Epithelial cell of prostate (primary cell): ENCODE measurements at places on chromosomes 2 and 18.

- no peak for DNase-seq
Measured at GRCh38 chr2:127157114-127157513, 50.2 kb upstream of the BIN1 start.

GRCh38 chr2:238174701-238175100 lies 15.9 kb downstream of the ERFE start:
- DNase-seq: peak; percentile 34

- no peak for DNase-seq
Measured at GRCh38 chr18:50559752-50560680, at the start of gene MAPK4. MAPK4 (plus strand) TSS chr18:50560087; CDS start chr18:50663959, 103,872 bp downstream.

- no peak for DNase-seq
Measured at GRCh38 chr2:101341901-101342624, 33.6 kb upstream of the RNF149 start.

GRCh38 chr2:38064801-38065501 lies 11.0 kb downstream of the CYP1B1 start:
- no peak for DNase-seq

DNA sequence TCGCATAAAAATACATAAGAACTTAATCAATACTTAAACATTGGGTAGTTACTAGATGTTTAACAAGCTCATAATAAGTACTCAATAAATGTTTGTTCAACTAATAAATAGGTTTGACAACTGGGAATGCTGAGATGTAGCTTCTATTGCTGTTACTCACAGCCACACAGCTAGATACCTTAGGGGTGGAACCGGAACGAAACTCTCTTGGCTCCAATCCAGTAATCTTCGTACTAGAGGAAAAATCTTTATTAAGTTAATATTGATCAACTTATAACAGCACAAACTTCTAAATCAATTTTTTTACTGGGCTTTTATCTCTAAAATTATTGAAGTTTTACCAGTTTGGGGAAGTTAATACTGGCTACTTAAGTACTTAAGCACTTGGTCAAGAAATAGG lies 247.8 kb downstream of the PAX3 start:
- no peak for DNase-seq

DNA sequence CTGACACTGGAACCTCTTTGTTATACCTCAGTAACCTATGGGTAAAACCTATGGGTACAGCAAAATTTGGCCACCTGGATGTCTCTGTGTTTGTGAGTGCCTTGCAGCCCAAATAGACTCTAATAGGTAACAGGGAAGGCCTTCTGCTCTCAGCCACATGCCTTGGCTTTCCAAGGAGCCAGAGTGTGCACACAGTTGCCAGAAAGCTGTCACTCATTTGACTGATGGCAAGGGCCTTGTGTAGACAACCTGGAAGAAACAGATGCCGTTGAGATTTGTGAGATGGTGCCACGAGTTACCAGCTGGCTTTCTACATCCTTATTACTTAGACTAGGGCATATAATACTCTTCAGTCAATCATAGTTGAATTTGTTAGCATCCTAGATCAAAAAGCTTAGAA lies 90.1 kb upstream of the RAB12 start:
- DNase-seq: no peak

GRCh38 chr2:186717320-186718007 lies 23.6 kb downstream of the FAM171B start:
- no peak for DNase-seq

DNA sequence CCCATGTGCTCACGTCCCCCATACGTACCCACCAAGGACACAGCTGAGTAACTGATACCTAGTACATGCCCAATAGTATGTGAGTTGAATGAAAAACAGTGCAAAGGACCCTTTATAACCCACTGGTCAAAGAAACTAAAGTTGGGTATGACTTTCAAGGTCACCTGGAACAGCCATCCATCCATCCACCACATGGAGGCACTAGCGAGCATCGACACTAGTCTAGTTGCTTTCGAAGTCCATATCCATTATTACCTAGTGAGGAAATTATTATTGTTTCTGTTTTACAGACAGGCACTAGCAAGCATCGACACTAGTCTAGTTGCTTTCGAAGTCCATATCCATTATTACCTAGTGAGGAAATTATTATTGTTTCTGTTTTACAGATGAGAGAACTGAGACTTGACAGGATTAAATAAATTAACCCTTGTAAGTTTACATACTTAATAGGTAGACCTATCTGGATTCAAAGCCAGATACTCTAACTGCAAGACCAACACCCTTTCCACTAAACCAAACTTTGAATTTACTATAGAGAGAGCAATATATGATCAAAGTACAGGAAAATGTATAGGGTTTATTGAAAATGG lies 233.7 kb downstream of the METTL4 start:
- no peak for DNase-seq

DNA sequence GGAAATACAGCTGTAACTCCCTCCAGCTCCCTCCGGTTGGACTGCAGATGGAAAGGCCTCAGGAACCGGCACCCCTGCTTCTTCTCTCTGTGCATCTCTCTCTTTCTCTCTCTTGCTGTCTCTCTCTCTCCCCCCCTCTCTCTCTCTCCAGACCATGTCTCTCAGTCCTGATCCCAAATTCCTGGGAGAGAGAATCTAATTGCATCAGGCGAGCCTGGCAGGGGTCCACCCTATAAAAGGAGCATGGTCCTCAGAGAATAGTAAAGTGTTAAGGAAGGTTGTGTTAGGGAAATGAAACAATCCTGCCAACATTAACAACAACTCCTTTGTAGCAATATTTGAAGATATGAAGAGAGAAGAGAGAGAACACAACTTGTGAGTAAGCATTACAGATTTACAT lies 36.7 kb downstream of the VIT start:
- no peak for DNase-seq

GRCh38 chr2:218645126-218645525 lies 14.3 kb downstream of the ZNF142 start:
- DNase-seq: peak; percentile 74

DNA sequence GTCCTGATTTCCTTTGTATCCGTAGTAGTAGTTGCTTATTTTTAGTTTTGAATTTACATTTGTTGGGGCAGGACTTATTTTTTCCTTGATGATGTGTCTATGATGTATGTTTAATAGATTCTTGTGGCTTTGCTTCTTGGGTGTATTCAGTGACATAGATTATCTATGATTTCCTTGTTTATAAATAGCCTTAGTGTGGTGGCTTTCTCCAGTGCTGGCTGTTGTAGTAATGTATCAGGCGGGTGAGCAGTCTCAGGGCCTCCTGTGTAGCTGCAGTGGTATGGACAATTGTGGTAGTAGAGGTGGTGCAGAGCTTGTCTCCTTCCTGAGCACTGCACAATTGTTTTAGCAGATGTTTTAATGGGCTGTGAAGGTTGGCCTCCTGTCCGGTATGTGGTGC lies 60.5 kb downstream of the SMCHD1 start:
- no peak for DNase-seq

DNA sequence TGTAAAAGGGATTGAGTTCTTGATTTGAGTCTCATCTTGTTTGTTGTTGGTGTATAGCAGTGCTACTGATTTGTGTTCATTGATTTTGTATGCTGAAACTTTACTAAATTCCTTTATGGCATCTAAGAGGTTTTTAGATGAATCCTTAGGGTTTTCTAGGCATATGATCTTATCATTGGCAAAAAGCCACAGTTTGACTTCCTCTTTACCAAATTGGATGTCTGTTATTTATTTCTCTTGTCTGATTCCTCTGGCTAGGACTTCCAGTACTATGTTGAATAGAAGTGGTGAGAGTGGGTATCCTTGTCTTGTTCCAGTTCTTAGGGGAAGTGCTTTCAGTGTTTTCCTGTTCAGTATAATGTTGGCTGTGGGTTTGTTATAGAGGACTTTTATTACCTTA lies 4.8 kb downstream of the ANKAR start:
- DNase-seq: no peak

GRCh38 chr2:201164166-201164565 lies 18.8 kb upstream of the CASP10 start:
- no peak for DNase-seq

- DNase-seq: no peak
Measured at GRCh38 chr2:233142355-233142897, 82.3 kb downstream of the INPP5D start.

GRCh38 chr18:44996261-44996660 lies 315.6 kb downstream of the SETBP1 start:
- DNase-seq: no peak

DNA sequence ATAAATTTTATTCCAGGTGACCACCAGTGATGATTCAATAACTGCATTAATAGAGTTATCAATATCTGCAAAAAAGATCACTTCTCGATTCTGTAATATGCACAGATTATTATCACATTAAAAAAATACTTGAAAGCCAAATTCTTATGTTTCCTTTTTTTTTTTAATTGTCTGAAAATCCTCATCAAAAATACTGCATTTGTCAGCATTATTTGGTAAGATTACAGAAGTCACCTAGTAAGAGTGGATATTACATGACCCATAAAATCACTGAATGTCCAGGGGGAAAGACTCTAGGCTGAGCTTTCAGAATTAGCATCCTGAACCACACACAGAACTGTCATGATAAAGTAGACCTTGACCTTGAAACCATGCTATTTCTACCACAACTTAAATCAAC lies 617.2 kb upstream of the CDH7 start:
- DNase-seq: no peak

DNA sequence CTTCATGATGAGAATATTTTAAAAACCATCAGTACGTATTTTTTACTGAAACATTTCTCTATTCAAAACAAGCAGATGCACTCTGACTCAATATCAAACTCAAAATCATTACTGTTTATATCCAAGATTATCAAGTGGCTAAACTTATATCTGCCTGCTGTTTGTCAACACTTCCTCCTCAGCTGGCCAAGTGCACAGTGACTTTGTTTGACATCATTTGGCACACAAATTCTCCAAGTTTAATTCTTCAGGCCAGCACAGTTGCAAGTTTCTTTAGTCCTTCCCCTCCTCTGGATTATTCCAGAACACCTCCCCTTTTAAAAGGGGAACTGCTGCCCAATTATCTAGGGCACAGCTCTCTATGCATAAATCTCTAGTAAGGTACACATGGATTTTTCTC lies 346.6 kb downstream of the FSIP2 start:
- no peak for DNase-seq

DNA sequence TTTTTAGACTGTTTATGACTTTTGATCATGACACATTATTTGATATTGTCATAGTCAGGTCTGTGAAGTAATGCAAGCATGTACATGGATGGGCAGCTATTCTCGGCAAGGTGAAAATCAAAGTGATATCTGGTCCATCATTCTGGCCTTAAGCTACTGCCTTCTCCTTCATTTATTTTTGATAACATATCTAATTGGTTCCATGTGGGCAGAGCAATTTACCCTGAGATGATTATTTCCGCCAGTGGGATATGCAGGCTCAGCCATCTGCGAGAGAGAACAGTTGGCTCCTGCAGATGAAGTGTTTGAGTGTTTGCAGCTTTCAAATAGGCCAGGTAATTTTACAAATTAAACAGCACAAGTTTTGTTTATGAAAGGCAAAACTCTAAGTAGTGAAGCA lies 116.4 kb downstream of the LYPD6 start:
- DNase-seq: no peak

GRCh38 chr2:66481100-66481549 lies 46.2 kb downstream of the MEIS1 start:
- no peak for DNase-seq

DNA sequence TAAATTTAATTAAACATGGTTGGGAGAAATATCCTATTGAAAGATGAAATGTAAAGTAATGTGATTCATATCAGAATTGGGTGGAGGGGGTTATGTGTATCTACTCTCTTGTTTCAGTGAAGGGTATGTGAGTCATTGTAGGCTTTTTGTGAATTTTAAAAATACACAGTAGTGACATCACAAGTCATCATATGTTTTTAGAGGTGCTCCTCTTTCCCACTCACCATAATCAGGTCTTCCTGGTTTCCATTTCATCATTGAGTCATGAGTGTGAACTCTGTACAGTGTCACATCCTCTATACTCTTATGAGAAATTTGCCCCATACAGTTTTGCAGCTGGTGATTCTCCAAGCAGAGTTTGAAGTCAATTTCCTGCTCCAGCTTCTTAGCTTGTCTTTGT lies 18.8 kb downstream of the FSIP2 start:
- peak; percentile 37 for DNase-seq

- no peak for DNase-seq
Measured at GRCh38 chr2:240473211-240473610, 37.7 kb downstream of the GPC1 start.

DNA sequence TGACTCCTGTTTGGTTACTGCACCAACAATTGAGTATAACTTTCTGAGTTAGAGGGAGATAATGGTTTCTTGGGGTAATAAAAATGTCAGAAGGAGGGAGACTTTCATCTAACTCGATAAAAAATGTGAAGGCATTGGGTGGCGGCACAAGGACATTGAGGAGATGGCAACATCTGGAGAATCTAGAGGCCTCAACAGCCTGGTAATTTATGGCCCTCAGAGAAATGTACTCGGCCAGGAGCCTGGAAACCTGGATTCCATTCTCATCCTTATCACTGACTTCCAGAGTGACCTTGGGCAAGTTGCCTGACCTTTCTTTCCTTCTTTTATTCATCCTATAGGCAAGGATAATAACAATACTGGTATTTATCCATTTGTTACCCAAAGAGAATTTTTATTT lies 173.5 kb upstream of the MEX3C start:
- DNase-seq: no peak

DNA sequence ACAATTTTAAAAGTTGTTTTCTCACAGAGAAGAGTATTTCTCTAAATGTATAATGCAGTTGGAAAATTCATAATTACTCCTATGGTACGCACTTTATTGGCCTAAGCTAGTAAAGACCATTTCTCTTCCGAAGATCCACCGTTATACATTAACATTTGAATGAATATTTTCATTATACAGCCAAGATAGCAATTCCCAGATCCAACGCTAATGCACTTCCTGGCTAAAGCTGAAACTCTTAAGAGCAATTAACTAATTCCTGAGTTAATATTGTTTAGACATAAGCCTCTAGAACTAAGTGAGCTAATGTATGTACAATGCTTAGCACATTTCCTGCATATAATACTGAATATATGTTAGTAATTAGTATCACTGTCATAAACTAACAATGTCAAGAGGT lies 56.2 kb downstream of the PDK1 start:
- no peak for DNase-seq

- no peak for DNase-seq
Measured at GRCh38 chr2:43239981-43240765, 13.8 kb upstream of the ZFP36L2 start.

DNA sequence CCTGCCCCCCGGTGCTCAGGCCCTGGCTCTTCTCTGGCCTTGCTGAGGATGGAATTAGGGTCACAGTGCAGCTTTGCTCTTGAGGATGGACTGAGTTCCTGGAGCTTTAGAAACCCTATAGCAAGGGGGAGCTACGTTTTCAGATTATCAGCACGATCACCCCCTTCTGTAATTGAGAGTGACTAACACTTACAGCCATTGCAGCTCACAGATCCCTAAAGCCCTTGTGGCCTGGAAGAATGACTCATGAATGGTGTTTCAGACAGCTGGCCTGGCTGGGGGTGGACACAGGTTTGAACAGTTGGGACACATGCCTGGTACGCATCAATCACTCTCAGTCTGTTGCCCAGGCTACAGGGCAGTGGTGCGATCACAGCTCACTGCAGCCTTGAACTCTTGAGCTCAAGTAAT lies 79.7 kb upstream of the IGFBP5 start:
- peak; percentile 64 for DNase-seq

GRCh38 chr2:181607629-181608590 lies 49.0 kb downstream of the CERKL start:
- no peak for DNase-seq
